NCI-H2029 (cell line): ENCODE measurements at places on chromosomes 3 and 15.

DNA sequence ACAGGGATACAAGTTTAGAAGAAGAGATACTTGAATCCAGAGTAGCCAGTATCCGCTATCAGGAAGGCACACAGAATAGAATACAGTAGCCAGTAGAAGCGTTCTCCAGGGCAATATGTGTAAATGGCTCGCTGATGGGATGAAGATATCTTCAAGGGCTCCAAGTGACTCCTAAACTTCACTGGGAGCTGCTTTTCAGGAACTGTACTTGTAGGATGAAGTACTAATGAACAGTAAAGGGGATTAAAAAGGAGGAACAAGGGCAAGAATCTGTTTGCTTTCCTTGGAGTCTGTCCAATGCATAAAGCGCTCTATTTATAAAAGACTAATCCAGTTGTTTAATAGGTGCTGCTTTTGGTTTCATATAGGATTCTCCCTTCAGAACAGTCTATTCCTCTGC is 78.4 kb downstream of the THRB start:
- no peak for DNase-seq

DNA sequence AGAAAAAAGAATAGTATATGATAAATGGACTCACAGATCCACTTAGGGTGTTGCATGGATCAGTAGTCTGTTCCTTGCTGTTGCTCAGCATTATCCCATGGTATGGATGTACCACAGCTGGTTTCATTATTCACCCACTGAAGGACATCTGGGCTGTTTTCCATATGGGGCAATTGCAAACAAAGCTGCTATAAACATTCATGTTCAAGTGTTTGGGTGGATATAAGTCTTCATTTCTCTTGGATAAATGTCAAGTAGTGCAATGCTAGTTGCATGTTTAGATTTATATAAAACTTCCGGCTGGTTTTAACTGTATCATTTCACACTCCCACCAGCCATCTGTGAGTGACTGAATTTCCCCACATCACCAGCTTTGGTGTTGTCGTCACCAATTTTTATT is 137.7 kb downstream of the ASB7 start:
- peak; percentile 17 for DNase-seq

GRCh38 chr3:193982258-193982659 is 153.7 kb upstream of the HES1 start:
- peak; percentile 93 for DNase-seq

DNA sequence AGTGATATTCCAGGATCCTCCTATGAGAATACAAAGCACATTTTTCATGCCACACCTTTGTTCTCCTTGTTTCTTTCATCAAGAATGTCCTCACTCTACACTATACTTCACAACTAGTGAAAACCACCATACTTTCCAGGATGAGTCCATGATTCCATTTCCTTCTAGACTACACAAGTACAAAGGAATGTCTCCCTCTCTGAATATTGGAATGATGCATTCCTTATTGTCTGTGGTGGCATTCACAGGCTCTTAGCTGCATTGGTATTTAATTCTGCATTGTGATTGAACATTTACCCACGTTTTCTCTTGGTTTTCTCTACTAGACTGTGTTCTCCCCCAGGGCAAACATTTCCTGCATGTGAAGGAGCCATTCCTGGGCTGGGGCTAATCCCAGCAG is 217.5 kb downstream of the RAP2B start:
- no peak for DNase-seq

GRCh38 chr15:67201136-67201535 is 53.3 kb downstream of the AAGAB start:
- no peak for DNase-seq

- no peak for DNase-seq
Observed at GRCh38 chr3:193499801-193500485, 54.8 kb downstream of the ATP13A4 start.

- DNase-seq: no peak
Observed at GRCh38 chr15:84949043-84949442, 32.6 kb upstream of the PDE8A start.

GRCh38 chr3:46693038-46693891 is at the start of gene ALS2CL:
Gene ALS2CL, minus strand, starts transcription at chr3:46693679. Its CDS starts 4,239 bp downstream, at chr3:46689440.
- DNase-seq: peak; percentile 45

DNA sequence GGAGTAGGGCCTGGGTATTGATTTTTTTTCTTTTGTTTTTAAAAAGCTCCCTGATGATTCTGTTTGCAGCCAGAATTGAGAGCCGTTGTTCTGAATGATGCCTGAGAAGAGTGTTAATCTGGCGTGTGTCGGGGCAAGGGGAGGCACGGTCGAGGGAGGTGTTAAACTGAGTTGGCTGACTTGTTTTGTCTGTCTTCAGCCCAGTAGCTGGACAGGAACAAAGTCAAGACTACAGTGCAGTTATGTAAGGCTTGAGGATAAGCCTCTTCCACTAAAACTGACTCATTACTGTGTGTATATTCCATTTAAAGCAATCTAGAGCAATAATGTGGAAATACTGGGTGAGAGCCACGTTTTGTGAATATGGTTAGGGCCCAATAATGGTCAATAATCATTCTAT is 119.0 kb upstream of the DLG1 start:
- DNase-seq: no peak

GRCh38 chr15:36117296-36117787 is 462.1 kb upstream of the CDIN1 start:
- DNase-seq: no peak

DNA sequence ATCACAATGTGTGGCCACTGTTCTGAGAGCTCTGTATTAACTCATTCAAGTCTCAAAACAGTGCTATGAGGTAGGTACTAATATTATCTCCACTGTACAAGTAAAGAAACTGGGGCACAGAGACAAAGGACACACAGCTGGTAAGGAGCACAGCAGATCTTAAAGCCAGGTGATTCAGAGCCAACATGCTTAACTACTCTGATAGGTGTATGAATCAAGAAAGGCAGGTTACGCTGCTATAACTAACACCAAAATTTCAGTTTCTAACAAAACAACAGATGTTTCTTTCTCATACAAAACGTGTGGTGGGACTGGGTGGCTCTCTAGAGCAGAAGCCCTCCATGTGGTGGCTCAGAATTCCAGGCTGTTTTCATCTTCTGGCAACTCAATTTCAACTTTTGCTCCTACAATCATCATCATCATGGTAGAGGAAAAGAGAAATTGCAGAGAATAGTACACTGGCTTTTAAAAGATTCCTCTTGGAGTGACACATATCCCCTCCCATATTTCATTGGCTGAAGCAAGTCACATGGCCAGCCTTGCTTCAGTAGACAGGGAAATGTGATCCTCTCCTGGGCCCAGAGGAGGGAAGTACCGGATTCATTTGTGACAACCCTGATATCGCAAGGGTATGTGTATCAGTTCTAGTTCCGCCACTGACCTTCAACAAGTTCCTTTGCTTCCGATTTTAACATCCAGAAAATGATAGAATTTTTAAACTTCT is 126.2 kb upstream of the PTX3 start:
- no peak for DNase-seq

- no peak for DNase-seq
Observed at GRCh38 chr3:69547461-69547880, 161.6 kb upstream of the FRMD4B start.

DNA sequence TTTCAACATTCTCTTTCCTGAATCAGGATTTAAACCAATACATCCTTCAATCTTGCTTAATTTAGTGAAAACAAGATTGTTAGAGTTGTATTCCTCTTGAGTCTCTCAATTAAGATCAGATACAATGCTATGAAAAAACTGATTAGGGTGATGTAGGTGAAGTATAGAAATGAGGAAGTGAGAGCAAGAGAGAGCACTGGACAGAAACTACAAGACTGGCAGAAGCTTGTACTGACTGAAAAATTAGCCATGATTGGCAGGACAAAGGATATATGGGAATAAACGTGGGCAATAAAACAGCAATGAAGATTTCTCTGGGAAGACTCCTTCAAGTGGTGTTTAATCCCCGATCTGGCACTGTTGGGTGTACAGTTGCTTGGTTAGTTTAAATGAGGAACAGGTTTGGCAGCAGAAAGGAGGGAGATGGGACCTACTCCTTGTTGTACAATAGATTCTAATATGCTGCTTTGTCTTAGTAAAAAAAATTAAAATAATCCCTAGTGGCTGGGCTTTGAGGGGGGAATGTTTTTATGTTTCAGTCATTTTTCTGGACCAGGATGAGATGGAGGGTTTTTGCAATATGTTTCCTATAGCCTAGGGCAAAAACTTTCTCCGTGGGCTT is 252.7 kb downstream of the SLC9A9 start:
- DNase-seq: no peak

DNA sequence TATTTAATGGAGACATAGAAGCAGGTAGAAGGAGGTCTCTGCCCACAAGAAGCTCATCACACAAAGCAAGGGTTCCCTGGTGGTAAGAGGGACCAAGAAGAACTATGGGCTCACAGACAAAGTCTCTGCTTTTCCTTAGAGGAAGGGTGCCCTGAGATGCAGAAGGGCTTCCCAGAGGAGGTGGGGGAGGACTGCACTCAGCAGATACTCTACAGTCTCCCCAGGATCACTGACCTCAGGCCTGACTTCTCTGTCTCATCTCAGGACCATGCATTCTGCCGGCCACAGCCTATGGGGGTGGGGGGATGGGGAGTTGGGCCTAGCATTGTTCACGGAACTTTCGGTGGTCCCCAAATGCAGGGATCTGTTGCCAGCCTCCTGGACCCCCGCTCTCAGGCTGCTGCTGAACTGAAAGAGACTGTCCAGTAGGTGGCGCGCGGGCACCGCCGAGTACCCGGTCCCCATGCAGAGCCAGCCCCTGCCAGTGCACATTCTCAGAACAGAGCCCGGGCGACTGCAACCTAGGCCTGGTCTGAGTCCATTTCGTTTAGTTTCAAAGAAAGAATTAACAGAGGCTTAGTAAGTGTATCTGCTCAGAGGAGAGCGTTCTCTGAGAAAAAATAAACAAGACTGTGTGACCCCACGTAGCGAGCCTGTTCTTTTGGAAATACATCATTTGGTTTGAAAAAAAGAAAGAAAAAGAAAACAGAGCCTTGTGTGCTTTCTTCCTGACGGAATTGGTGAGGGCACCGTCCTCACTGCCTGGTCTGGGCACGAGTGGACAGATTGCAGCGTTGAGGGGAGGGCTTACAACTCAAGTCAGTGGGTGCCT is 74.1 kb downstream of the LRTM1 start:
- DNase-seq: peak; percentile 26

DNA sequence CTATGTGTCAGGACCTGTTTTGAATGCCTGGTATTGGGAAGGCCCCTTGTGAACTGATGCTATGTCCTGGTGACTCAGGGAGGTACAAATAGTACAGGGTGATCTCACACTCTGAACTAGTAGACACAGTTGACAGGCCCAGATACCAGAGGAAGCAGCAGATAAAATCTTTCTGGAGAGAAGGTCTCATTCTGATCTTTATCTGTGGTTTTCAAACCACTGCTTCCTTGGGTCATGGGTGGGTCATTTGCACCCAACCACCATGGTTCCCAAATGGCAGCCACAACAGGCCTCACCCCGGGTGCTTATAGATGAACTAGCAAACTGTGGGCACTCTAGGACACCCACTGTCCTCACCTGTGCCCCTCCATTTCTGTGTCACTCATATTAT is 43.4 kb downstream of the PXYLP1 start:
- no peak for DNase-seq

DNA sequence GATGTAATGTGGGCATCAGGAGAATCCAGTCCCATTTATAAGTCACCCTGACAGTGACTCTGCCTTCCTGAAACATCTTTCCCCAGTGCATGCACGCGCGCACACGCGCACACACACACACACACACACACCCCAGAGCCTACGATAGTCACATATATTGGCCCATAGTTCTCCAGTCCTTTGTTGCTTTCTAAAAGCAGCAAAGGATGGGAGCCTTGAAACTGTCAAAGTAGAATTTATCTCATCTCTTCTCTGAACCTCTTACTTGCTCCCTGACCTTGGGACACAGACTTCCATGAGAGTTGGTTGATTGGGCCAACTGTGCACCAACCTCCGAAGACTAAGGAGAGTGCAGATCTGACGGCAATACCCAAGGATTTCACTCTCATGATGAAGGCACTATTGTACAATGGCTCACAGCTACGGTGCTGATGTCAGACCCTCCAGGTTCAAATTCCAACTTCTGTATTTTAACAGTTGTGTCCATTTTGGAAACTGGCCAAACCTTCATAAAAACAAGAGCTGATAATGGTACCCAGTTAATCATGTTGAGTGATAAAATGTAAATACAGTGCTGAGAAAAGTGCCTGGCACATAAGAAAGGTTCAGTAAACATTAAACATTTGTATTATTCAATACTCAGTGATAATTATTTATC is 8.3 kb downstream of the CPA3 start:
- peak; percentile 41 for DNase-seq

- DNase-seq: no peak
Observed at GRCh38 chr15:78174401-78174800, 25.2 kb downstream of the IDH3A start.

DNA sequence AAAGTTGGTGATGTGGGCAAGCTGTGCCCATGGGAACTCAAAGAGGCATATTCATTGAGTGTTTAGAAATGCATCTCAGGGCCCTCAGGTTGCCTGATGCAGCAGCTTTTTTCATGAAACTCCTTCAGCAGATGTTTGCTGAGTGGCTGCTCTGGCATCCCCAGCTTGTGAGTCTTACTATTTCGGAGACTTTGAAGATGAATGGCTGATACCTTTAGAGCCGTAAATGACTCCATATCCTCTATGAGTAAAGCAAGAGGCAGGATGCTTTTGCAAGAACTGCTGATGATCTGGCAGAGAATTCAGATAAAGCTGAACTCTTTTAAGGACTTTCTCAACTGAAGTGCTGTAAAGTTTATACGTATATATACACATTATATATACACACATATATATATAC is 384.3 kb downstream of the CACNA2D3 start:
- no peak for DNase-seq

GRCh38 chr15:95277266-95277665 is 1045.9 kb downstream of the MCTP2 start:
- DNase-seq: no peak

- no peak for DNase-seq
Observed at GRCh38 chr3:146640955-146641867, 36.1 kb upstream of the PLSCR5 start.

GRCh38 chr3:119649761-119650160 is 10.6 kb downstream of the POPDC2 start:
- DNase-seq: no peak

GRCh38 chr3:148528024-148528423 is 169.7 kb upstream of the AGTR1 start:
- no peak for DNase-seq

DNA sequence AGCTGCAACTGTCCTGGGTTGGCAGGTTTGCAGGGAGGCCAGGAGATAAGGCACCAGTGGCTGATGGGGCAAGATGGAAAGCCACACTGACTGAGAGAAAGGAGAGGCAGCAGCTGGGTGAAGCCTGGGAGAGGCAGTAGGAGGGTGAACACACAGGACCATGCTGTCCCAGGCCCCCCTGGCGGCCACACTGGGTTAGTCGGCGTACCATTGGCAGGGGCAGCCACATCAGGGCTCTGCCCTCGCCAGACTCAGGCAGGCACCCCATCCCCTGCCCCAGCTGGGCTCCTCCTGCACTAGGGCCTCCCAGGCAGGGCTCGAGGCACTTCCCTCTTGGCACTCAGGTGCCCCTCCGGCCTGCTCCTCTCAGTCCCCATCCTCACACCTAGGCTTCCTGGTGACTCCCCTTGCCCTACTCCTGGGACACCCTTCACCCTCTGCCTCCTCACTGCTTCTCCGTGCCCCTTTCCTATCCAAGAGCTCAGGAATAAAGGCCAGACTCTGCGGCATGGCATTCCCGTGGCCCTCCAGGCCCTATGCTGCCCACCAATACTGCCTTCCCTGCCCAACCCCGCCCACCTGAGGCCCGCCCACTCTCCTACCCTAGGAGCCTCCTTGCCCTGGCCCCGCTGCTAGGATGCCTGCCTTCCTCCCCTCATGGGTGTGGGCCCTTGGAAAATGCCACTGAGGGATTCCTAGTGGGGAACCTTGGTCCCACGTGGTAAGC is 28.7 kb upstream of the DUSP7 start:
- DNase-seq: no peak

GRCh38 chr3:45417930-45418847 is 29.8 kb downstream of the LARS2 start:
- peak; percentile 95 for DNase-seq
